Mesothelial cell of epicardium (in vitro differentiated cells): ENCODE measurements at places on chromosomes 1 and 21. TPM values are rescaled to one million over a fixed set of nuclear protein-coding genes. Genes with fewer than 3 reads are reported as not detected.

- H3K4me1 ChIP-seq = no peaks in the 10 kb centered on the region
- peaks cover 19% of the 10 kb centered on the region for H3K27me3 ChIP-seq
- H3K4me3 ChIP-seq = no peak overlapping the region
These were observed 21.7 kb downstream of the KCNK2 start for GRCh38 chr1:215104283-215104682.

SLFNL1 gene
- 1.2 to 1.4 TPM (median 1.3 TPM) in 3 replicates for total RNA-seq

GRCh38 chr1:33334081-33334552 is 13.2 kb upstream of the A3GALT2 start:
- H3K4me3 ChIP-seq = no peak overlapping the region
- peaks cover 25% of the 10 kb centered on the region for H3K36me3 ChIP-seq
- no peak for DNase-seq
- H3K27ac ChIP-seq = no peak overlapping the region
- no peaks in the 10 kb centered on the region for H3K27me3 ChIP-seq

GRCh38 chr1:185532856-185533255 is 201.3 kb upstream of the HMCN1 start:
- H3K36me3 ChIP-seq = no peaks in the 10 kb centered on the region
- H3K4me1 ChIP-seq = peaks cover 10% of the 10 kb centered on the region

- no peak overlapping the region for H3K27ac ChIP-seq
- DNase-seq = no peak
- peaks cover 3% of the 10 kb centered on the region for H3K27me3 ChIP-seq
- H3K4me3 ChIP-seq = no peak overlapping the region
These were observed 301.7 kb upstream of the VAMP3 start for GRCh38 chr1:7469255-7469938.

DNA sequence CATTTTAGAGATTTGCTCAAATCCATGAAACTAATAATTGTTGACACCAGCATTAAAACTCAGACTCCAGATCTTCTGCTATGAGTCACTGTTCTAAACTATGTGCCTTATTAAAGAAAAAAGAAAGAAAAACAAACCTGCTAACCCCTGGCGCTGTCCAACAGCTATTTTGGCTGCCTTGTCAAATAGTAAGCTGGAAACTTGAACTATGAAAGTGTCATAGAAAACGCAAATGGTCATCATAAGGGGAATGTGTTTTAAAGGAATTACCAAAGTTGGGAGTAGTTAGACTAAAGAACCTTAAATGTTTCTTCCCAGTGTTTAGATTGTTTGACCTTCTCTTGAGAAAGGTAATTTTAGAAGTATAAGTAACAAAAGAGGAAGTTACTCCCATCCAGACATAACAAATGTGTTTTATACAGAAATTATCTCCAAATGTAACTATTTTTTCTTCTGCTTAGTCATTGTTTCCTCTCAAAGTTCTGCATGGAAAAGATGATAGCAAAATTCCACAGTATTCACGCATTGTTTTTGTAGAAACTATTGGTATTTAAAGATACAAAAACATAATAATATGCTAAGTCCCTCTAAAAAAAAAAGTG is 272.4 kb downstream of the TPR start:
- peaks cover 4% of the 10 kb centered on the region for H3K4me1 ChIP-seq
- H3K4me3 ChIP-seq = no peak overlapping the region
- peaks cover 22% of the 10 kb centered on the region for H3K36me3 ChIP-seq
- H3K27ac ChIP-seq = no peak overlapping the region
- DNase-seq = no peak
- no peaks in the 10 kb centered on the region for H3K27me3 ChIP-seq

DNA sequence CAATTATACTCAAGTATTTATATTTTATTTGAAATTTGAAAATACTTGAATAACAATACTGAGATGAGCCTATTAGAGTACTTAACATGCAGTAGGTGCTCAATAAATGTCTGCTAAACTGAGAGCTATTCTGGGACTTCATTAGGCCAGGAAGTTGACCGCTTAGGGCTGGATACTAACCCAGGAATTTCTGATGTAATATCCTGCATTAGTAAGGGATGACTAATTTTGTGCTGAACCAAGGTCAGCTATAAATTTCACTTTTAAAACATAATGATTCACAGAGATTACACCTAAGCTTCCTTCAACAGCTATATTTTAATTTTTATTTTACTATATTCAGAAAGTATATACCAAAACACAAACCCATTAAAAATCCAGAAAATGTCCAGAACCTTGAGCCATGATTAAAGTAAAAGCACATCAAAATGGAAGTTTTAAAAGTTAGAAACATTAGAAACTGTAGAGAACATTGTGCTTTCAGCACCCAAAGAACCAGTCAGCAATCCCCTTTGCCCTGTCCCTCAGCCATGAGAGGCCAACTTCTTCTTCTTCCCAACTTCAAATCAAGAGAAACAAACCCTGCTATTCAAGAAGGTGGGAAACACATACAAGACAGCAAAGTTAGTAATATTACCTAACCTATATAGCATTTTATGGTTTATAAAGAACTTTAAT is 35.4 kb downstream of the WNT2B start:
- peaks cover 12% of the 10 kb centered on the region for H3K36me3 ChIP-seq
- no peaks in the 10 kb centered on the region for H3K27me3 ChIP-seq
- DNase-seq = no peak
- peaks cover 37% of the 10 kb centered on the region for H3K4me1 ChIP-seq
- H3K27ac ChIP-seq = peak overlapping the region; percentile 85

GRCh38 chr1:65104854-65105534 is 43.0 kb upstream of the AK4 start:
- no peak overlapping the region for H3K4me3 ChIP-seq
- no peaks in the 10 kb centered on the region for H3K36me3 ChIP-seq
- no peak for DNase-seq

LGR6 gene
- 3.1 to 4.7 TPM (median 3.1 TPM) in 3 replicates for total RNA-seq

DNA sequence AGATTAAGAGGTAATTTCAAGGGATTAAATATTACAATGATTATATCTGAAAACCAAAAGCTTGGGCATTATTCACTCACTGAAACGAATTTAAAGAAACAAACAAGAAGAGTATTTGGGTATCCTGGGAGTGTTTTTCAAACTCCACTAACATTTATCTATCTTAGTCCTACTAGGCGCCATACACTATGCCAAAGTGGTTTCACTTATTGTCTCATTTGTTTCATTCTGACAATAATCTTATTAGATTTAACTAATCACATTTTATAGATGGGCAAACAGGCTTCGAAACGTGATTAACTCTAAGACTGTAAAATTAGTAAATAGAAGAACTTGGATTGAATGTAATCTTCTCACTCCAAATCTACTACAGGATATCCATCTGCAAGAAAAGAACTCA is 25.4 kb downstream of the ASH1L start:
- no peak overlapping the region for H3K4me3 ChIP-seq
- H3K4me1 ChIP-seq = peaks cover 25% of the 10 kb centered on the region
- H3K27ac ChIP-seq = no peak overlapping the region
